Cerebellar nuclear complex (tissue), 1 donor: ENCODE measurements at places on chromosomes 5 and 9.

GRCh38 chr9:109939698-109940342, 159.8 kb downstream of the PALM2AKAP2 start:
- no peak for DNase-seq

GRCh38 chr5:351921-352245, 30.4 kb downstream of the AHRR start:
- no peak for DNase-seq

DNA sequence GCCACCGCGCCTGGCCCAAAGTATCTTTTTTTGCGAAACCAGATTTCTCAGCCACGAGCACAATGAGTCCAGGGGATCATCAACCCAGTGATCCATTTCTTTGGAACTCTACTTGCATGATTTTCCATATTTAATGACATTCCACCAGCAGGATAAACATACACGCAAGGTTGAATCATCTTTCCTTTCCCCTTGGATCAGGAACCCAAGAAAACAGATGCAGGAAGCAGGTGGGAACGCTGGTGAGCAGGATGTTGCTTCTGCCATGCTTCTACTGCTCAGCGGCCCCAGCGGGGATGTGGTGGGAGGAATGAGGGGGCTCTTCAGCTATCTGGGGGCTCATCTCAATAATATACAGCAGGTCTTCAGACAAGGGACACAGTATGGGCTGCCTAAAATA, 118.2 kb downstream of the SEC61B start:
- DNase-seq = no peak

GRCh38 chr5:97534166-97534565, 351.1 kb upstream of the RIOK2 start:
- no peak for DNase-seq

DNA sequence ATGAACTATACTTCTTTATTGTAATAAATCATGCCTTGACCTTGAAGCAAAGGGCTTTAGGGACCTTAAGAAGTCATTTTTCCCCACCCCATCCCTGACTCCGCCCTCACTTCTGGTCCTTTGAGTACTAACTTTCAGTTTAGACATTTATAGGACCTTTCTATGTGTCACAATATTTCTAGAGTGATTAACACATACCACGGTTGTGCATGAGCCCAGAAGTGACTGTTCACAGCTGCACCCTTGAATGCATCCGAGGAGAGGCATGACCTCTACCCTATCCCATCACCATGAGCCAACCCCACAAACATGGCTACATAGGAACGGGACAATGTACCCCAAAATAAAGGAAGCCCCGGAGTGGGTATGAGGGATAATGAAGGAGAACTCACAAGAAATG, 160.3 kb downstream of the HSD17B3 start:
- no peak for DNase-seq

GRCh38 chr5:134249469-134250379, 23.9 kb upstream of the PPP2CA start:
- no peak for DNase-seq

DNA sequence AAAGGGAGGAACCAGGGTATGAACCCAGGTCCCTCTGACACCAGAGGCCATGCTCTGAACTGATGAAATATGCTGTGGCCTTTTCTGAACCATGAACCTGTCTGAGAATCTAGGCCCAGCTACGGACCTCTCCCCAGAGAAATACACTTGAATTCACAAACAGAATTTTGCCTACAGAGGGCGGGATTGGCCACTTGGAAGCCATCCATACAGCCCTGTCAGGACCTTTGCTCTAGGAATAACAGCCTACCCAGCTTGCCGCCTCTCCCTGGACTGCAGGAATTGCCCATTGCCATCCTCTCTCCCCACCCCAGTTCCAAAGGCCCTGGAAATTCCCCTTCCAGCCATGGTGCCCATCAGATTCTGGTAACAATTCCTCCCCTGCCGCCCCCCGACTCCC, 26.6 kb downstream of the MORN5 start:
- no peak for DNase-seq

GRCh38 chr5:133390416-133391353, 221.7 kb downstream of the FSTL4 start:
- DNase-seq = no peak

- DNase-seq = no peak
Observed at GRCh38 chr9:107046692-107047091, 183.7 kb downstream of the ZNF462 start.

- DNase-seq = no peak
Observed at GRCh38 chr9:38060681-38061080, 8.3 kb downstream of the SHB start.

GRCh38 chr9:132412089-132412488, 2.1 kb downstream of the CFAP77 start:
- no peak for DNase-seq

DNA sequence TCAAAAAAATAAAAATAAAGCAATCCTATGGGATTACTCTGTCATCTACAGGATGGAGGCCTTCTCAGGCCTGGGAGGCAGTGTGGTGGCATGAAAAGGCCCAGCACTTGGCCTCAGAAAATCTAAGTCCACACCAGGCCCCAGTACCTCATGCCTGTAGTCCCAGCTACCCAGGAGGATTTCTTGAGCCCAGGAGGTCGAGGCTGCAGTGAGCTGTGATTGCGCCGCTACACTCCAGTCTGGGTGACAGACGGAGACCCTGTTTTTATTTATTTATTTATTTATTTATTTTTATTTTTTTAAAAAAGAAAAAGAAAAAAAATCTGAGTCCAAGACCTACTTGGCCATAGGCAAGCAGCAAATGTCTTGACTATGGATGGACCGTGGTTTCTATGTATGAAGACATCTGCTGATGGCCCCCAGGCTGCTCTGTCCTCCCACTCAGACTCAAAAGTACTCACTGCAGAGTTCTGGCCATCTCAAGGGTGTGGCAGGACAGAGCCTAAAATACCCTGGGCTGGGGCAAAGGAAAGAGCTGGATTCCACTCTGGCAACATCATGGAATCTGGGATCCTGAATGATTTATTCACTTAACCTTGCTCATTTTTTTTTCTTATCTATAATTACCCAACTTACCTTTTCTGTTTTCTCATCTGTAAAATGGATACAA, 55.0 kb downstream of the ARHGEF37 start:
- DNase-seq = no peak

GRCh38 chr9:764105-764524, 77.4 kb upstream of the DMRT1 start:
- no peak for DNase-seq

DNA sequence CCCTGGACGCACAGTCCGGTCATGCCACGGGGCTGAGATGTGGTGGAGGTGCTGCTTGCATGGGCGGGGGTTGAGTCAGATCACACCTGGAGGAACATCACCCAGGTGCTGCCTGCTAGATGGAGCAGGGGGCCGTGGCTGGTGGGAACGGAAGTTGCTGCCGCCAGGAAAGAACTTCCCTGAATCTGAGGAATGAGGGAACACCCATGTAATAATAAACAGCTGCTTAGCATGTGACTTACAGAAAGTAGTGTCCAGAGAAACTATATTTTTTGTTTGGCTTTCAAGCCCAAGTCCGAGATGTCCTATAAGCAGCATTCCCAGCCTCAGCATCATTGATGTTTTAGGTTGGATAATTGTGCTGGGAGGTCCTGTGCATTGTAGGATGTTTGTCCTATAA, 27.1 kb upstream of the FAM240B start:
- no peak for DNase-seq

DNA sequence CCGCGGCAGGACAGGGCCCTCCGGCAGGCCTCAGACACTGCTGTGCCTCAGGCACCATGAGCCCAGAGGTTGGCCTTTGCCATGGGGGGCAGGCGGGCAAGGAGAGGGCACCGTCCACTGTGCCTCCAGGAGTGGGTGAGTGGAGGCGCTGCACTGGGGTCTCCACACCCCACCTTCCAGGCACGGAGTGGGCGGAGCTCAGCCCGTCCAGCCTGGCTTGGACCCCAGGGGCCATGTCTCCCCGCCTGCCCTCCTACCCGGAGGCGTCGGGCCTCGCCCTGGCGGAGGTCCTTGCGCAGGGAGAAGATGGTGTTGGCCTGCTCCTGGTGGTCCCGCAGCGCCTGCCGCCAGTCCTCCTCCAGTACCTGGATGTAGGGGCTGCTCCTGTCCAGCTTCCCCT, 3.4 kb downstream of the CARD9 start:
- no peak for DNase-seq

DNA sequence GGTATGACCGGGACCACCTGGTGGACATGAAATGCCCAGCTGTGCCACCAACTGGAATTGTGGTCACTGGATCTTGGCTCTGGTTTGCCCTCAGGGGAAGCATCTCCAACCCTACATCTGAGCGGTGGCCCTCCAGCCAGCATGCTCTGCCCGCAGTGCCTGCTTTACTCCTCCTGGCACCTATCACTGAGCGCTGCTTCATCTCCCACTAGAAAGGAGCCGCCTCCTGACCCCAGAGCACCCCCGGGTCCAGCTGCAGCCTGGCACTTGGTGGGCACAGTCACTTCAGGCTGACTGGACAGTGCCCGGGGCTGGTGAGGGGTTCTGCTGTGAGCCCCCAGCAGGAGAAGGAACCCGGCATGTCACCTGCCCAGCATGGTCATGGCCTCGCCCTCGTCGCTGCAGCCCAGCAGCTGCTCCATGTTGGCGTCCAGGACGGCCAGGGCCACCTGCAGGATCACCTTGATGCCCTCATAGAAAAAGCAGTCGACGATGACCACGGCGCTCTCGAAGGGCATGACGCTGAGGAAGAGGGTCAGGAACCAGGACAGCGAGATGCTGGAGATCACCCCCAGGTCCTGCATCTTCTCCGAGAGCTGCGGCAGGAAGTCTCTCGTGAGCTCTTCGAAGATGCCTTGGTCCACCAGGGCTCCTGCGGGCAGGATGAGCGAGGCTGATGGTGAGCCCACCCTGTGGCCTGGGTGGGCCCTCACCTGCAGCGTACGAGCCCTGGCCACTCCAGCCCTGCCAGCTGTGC, 16.1 kb upstream of the MRNIP start:
- no peak for DNase-seq

DNA sequence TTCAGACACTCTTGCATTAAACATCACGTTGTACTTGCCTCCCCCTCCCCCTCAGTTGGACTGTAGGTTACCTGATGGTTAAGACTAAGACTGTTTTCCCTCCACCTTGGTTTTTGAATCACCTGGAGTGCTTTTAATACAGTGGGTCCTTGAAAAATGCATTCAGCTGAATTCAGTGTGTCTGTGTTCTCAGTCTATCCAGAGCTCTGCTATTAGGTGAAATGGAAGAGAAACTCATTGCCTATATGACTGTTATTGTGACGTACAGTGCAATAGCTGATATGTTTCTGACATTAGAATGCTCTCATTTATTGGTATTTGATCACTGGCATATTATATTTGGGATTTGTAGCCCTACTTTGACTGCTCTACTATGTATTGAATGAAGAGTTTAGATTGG, 108.5 kb downstream of the F2RL2 start:
- no peak for DNase-seq

GRCh38 chr9:131886826-131887225, 146.9 kb upstream of the RAPGEF1 start:
- no peak for DNase-seq

GRCh38 chr5:145260670-145261069, 574.5 kb downstream of the PRELID2 start:
- no peak for DNase-seq

DNA sequence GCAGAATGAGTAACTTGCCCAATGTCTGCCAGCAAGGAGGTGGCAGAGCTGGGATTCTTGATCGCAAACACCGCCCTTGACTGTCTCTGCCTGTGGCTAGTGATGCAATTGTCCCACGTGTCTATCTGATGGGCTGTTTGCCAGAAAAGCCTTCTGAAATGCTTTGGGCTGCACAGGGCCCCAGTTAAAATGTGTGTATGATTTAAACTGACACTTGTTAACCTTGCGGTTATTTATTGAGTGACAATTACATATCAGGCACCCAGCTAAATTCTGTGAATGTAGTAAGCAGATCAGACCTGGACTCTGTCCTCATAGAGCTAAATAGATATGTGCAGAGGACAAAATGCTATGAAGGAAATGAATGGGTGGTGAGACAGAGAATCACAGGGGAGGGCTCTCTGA, 11.6 kb upstream of the IL12B start:
- no peak for DNase-seq

DNA sequence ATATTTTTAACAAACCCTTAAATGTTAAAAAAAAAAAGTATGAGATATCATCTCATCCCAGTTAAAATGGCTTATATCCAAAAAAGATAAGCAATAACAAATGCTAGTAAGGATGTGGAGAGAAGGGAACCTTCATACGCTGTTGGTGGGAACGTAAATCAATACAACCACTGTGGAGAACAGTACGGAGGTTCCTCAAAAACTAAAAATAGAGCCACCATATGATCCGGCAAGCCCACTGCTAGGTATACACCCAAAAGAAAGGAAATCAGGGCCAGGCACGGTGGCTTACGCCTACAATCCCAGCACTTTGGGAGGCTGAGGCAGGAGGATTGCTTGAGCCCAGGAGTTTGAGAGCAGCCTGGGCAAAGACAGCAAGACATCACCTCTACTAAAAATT, 3.0 kb downstream of the MTMR12 start:
- DNase-seq = no peak

DNA sequence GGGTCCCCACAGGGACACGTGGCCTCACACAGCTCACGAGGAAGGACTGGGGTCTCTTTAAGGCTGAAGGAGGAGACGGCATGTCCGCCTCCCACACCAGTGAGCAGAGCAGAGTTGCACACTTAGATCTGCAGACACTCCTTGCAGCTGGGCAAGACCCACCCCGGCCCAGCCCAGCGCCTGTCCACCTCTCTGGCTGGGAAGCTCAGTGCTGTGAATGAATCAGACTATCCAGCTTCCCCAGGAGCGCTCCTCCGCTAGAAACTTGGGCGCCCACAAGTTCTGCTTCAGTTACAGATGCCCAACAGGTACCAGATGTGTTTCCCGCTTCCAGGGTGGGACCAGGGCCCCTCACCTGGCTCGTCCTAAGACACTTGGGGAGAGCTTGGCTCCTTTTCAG, 78.9 kb downstream of the NSUN2 start:
- DNase-seq = no peak

- DNase-seq = no peak
Observed at GRCh38 chr9:133950629-133951111, 41.5 kb downstream of the VAV2 start.

- no peak for DNase-seq
Observed at GRCh38 chr5:133818031-133818431, 150.4 kb downstream of the C5orf15 start.

GRCh38 chr9:82783045-82783444, 279.9 kb downstream of the RASEF start:
- DNase-seq = no peak

DNA sequence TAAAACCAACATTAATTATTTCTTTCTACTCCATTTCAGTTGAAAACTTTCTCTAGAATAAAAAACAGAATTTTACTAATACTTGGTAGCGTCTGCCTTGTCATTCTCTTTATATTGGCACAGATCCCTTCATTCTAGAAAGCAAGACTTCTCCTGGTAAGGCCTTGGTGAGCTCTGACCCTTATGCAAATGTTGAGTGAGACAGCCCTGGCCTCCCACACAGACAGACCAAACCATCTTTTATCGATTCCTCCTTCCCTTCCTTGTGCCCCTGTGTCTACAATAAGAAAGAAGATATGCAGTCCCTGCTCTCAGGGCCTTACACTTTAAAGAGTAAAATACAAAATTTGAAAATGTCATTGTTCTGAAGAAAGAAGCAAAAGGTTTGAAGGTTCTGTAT, 262.2 kb downstream of the EFNA5 start:
- no peak for DNase-seq
